ENCODE measurements at places on chromosomes 1 and 21.

GRCh38 chr1:5165762-5166161, 511.4 kb downstream of the AJAP1 start:
- no peak for DNase-seq

DNA sequence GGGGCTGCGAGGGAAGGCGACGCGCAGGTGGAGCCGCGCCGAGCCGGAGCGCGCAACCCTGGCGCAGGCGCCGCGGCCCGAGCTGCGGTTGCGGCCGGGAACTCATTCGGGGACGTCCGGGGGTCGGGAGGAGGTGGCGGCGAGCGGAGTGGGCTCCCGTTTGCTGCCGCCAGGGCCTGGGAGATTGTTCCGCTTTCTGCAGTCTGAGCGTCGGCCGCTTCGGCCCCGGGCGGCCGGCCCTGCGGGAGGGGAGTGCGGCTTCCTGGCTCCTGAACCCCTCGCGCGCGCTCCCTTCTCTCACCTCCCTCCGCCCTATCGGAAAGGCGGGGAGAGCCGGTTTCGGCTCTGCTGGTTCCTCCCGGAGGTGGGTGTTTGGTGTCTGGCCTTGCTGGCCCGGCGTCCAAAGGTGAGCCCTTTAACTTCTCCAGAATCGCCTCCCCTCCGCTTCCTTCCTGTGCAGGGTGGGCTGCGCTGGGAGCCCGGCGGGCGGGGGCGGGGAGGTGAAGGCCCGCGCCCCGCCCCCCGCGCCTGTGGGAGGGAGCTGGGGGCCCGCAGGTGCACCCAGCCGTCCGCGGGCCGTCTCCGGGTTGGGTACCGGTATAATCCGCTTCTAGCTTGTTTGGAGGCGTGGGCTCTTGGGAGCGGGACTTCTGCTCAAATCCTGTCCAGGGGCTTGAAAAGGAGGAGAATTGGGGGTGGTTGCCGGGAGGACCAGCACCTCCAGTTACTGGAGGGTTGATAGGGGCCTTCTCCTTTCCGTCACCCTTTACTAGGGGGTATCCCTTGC, 683 bp downstream of the LRRC8D start:
- DNase-seq: peak; percentile 52

DNA sequence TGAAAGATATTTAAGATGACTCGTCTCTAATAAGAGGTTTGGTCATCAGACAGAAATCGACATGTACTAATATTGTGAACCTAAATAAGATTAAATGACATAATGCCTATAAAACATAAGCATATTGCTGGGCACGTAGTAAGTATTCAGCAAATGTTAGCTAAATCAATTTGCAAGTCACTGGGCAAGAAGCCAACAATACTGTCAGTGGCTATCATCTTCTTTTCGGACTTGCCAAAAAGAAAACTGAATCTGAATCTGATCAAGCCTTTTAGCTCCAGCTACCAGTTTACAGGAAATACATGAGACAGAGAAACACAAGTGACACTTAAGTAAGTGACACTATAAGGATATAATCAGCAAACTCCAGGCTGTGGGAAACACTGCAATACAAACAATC, 46.0 kb downstream of the RPL5 start:
- peak; percentile 11 for DNase-seq

GRCh38 chr21:33199516-33200217, 30.1 kb upstream of the IFNAR2 start:
- peak; percentile 86 for DNase-seq

DNA sequence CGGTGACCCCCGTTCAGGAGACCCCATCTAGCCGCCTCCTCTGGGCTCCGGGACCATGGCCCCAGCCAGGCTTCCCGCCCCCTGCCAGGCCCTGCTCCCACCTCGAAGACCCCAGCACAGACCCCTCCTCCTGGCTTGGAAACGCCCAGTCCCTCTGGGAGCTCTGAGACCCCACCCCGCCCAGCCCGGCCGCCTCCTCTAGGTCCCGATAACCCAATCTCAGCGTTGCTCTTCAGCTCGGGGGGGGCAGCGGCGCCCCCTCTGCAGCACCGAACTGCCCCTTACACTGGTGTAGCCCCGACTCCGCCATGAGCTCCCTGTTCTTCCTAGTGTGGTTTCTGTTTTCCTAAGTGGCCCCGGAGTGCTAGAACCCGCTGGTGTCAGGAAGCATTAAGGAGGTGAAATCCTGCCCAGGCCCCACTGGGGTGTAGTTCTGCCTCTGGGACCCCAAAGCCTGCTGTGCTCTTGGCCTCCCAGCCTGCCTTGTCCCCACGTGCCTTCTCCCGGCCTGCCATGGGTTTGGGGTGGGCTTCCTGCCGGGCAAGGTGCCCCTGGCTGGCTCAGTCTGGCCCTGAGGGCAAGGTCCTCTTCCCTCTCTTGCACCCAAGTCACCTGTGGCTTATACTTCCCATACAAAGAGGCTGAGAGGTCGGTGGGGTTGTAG, 10.7 kb upstream of the MMEL1 start:
- no peak for DNase-seq

DNA sequence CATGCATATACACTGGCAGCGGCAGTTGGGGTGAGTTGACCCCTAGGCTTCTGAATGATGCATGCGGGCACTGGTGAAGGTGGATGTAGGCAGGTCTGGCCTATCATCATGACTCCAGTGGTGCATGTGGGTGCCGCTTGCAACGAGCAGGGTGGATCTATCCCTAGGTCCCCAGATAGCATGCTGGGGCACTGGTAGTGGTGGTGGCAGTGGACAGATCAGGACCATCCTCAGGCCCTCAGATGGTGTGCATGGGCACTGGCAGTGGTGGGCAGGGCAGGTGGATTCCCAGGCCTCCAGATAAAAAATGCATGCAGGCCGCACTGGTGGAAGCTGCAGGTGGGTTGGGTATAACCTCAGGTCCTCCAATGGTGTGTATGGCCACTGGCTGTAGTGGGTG, 52.4 kb downstream of the CATSPERE start:
- no peak for DNase-seq

DNA sequence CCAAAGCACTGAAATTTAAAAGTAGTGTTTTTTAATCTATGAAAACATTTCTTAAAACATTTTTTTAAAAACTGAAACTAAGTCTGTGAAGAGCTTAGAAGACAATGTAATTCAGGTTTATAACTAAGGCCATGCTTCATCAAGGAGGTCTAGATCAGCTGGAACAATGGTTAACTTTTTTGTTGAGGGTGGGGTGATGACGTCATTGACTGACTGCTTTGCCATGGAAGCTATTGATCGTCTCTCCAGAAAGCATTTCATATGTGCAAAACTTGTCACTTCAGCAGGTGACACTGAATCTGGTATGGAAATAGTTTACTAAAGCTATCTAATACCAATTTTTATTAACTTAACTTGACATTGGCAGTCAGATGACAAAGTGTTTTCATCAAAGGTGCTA, 21.0 kb downstream of the RAVER2 start:
- no peak for DNase-seq

DNA sequence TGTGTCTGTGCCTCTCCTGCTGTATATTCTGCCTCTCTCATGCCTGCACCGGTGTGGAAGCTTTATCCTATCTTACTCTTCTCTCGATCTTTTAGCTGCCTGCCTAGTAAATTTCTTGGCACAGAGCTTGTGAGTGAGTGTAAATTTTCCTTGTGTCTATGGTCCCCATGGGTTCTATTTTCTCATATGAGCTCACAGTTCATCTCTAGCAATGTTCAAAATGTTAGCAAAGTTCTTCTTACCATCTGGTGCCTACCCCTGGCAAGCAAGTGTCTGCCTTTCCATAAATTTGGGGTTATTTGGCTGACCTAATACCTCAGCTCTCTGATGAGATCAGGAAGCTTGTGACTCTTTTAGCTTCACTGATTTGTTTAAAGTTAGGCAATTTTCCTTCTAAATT, 572.1 kb upstream of the BRINP3 start:
- DNase-seq: no peak

GRCh38 chr1:111488669-111489068, 14.8 kb downstream of the ADORA3 start:
- no peak for DNase-seq

DNA sequence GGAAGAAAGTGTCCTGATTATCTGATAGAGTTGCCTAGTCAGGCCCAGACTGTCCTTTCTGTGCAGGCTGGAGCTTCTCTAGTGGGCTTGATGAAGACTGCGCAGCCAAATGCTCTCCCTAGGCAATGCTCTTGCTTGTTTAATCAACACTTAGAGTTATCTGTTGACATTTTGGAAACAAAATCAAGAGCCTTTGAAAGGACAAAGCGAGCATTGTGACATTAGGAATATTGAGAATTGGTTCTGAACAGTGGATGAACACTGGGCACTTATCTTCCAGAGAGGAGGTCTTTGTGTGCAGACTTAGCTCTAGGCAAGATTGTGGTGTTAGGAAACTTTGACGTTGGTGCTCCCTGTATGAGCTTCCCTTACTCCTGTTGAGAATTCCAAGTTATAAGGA, 94.5 kb downstream of the DNTTIP2 start:
- no peak for DNase-seq

- no peak for DNase-seq
Measured at GRCh38 chr1:73674945-73675561, 522.9 kb downstream of the LRRIQ3 start.

Data from effector memory CD8-positive, alpha-beta T cell (primary cell).